ENCODE measurements at places on chromosomes 13 and 19.

DNA sequence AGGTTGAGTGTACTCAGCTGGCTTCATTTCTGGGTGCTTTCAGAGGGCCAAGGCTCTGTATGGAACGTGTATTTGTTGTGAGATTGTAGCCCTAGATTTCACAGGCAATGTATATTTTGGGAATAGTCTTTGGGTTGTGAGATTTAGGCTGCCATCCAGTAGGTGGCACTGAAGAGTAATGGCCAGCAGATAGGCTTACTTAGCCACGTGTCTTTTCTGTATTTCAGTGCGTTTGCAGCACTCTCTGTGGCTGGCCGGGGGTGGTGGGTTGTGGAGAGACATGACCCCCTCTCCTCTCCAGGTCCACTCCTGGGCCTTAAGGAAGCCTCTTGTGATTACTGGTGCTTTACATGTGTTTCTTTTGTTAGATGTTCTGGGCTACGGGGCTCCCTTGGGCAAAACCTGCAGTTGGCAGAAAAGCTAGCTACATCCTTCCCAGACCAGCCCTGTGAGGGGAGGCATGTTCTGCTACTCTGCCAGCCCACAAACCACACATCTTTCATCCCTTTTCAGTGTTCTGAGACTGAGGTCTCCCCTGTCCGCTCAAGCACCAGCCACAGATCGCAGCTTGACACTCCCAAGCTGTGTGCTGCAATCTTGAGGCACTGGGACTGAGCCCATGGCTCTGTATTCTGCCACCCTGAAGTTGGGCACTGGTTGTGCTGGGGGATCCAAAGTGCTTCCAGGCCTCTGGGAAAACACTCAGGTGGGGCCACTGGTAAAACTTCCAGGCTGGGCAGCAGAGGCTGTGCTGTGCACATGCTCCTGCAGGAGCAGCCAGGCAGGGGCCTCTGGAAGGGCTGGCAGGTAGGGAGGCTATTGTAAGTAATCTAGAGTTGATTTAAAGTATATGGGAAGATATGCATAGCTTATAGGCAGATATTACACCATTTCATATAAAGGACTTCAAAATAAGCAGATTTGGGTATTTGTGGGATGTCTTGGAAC is 1096.8 kb upstream of the PCDH20 start:
- H3K4me1 ChIP-seq: no peaks in the 10 kb centered on the region
- peak; percentile 4 for DNase-seq
- H3K4me3 ChIP-seq: no peak overlapping the region
- no peaks in the 10 kb centered on the region for H3K27me3 ChIP-seq
- no peaks in the 10 kb centered on the region for H3K36me3 ChIP-seq

DNA sequence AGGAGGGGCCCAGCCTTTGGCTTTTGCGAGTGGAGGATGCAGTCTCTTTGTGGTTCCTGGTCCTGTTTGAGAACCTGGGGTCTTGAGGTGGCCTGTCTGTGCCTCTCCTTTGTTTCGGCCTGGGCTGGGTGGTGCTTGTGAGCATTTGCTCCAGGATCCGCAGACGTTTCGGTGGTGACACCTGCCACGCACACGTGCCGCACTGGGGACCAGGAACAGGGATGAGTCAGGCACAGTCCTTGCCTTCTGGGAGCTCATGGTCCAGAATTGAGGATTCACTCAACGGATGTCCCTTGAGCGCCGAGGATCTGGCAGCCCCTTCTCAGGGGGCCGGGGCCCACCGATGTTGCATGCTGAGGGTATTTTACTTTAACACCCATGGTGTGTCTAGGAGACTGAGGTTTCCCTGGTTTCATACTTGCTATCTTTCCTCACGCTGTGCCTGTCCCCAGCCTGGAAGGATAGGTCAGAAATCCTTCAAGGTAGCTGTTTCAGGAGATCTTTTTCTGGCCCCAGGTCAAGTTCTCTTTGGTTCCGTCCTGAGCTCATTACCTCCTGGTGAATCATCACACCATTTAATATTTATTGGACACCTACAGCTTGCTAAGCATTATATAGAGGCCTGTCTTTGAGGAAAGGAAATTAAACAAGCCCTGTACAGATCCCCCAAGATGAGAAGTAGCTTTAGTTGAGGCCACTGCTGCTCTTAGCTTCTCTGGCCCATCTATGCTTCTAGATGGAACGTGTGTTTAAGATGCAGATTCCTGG is 5.1 kb downstream of the HDGFL2 start:
- DNase-seq: no peak
- H3K27me3 ChIP-seq: no peaks in the 10 kb centered on the region
- H3K27ac ChIP-seq: no peak overlapping the region
- no peaks in the 10 kb centered on the region for H3K36me3 ChIP-seq
- H3K4me3 ChIP-seq: no peak overlapping the region

DNA sequence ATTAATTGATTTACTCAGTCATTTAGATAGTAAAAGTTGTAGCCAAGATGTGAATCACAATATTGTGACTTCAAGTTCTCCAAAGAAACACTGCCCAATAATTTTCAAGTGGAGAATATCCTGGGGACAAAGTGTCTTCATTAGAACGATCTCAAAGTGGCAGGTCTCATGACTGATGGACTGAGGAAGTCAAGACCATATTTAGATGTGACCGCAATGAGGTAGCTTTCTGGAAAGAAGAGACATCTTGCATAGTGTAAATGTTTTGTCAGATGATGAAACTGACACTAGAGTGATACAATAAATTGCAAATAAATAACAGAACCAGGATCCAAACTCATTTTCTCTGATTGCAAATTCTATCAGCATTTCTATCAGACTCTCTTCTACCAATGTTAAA is 1476.9 kb downstream of the EFNB2 start:
- H3K27ac ChIP-seq: no peak overlapping the region
- no peak overlapping the region for H3K4me3 ChIP-seq
- H3K36me3 ChIP-seq: no peaks in the 10 kb centered on the region
- no peaks in the 10 kb centered on the region for H3K4me1 ChIP-seq
- no peaks in the 10 kb centered on the region for H3K27me3 ChIP-seq
- no peak for DNase-seq

GRCh38 chr13:75860935-75861334 is 224.8 kb downstream of the LMO7 start:
- no peaks in the 10 kb centered on the region for H3K36me3 ChIP-seq
- no peaks in the 10 kb centered on the region for H3K4me1 ChIP-seq
- no peak overlapping the region for H3K27ac ChIP-seq
- no peaks in the 10 kb centered on the region for H3K27me3 ChIP-seq
- no peak overlapping the region for H3K4me3 ChIP-seq
- DNase-seq: no peak

GRCh38 chr13:88651531-88651930 is 980.4 kb downstream of the SLITRK5 start:
- H3K36me3 ChIP-seq: no peaks in the 10 kb centered on the region
- DNase-seq: no peak
- H3K27me3 ChIP-seq: no peaks in the 10 kb centered on the region
- H3K4me1 ChIP-seq: no peaks in the 10 kb centered on the region
- H3K27ac ChIP-seq: no peak overlapping the region

DNA sequence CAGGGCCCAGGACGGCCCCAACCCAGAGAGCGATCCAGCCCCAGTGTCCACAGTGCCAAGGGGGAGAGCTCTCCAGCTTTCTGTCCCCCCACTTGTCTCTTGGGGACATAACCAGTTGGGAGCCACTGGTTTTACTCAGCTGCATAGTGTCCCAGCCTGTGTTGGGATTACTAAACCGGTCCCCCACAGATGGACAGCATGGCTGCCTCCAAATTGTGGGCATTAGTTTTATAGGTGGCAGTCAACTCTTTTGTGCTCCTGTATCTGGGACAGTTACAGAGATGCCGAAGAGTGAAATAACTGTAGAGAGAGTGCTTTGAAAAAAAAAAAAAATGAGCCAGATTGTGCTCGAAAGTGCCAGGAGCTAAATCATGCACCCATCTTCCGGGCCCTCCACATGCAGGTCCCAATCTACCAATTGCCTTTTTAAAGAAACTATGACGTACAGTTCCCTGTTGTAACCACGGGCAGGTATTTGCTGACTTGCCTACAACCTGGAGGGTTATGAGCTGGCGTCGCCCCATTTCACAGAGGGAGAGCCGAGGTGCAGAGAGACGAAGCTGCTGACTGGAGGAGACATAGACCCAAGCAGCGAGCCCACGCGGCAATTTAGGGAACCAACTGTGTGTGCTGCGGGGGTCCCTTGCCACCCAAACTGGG is 2.4 kb upstream of the NFIC start:
- no peak overlapping the region for H3K27ac ChIP-seq
- H3K36me3 ChIP-seq: no peaks in the 10 kb centered on the region
- H3K27me3 ChIP-seq: no peaks in the 10 kb centered on the region
- H3K4me1 ChIP-seq: peaks cover 8% of the 10 kb centered on the region

DNA sequence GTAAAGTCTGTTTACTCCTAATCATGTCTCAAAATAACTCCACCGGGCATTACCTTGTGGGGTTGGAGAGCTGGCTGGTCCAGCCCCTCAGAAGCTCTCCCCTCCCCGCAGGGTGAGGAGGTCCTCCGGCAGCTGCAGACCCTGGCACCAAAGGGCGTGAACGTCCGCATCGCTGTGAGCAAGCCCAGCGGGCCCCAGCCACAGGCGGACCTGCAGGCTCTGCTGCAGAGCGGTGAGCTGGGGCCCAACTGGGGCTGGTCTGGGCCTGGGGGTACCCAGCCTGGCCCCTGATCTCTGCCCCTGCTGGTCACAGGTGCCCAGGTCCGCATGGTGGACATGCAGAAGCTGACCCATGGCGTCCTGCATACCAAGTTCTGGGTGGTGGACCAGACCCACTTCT is 20.2 kb downstream of the HIPK4 start:
- no peaks in the 10 kb centered on the region for H3K27me3 ChIP-seq
- H3K27ac ChIP-seq: no peak overlapping the region
- DNase-seq: no peak
- H3K4me1 ChIP-seq: no peaks in the 10 kb centered on the region
- peaks cover 79% of the 10 kb centered on the region for H3K36me3 ChIP-seq
- no peak overlapping the region for H3K4me3 ChIP-seq

- no peaks in the 10 kb centered on the region for H3K4me1 ChIP-seq
- no peaks in the 10 kb centered on the region for H3K27me3 ChIP-seq
- H3K27ac ChIP-seq: no peak overlapping the region
- H3K4me3 ChIP-seq: no peak overlapping the region
- H3K36me3 ChIP-seq: no peaks in the 10 kb centered on the region
Observed at GRCh38 chr19:32599736-32600157, 18.8 kb downstream of the PDCD5 start.

GRCh38 chr19:49065905-49066512 is 1.4 kb upstream of the NTF4 start:
- H3K36me3 ChIP-seq: no peaks in the 10 kb centered on the region
- no peak overlapping the region for H3K4me3 ChIP-seq
- no peak for DNase-seq
- H3K27ac ChIP-seq: no peak overlapping the region
- no peaks in the 10 kb centered on the region for H3K27me3 ChIP-seq
- no peaks in the 10 kb centered on the region for H3K4me1 ChIP-seq

DNA sequence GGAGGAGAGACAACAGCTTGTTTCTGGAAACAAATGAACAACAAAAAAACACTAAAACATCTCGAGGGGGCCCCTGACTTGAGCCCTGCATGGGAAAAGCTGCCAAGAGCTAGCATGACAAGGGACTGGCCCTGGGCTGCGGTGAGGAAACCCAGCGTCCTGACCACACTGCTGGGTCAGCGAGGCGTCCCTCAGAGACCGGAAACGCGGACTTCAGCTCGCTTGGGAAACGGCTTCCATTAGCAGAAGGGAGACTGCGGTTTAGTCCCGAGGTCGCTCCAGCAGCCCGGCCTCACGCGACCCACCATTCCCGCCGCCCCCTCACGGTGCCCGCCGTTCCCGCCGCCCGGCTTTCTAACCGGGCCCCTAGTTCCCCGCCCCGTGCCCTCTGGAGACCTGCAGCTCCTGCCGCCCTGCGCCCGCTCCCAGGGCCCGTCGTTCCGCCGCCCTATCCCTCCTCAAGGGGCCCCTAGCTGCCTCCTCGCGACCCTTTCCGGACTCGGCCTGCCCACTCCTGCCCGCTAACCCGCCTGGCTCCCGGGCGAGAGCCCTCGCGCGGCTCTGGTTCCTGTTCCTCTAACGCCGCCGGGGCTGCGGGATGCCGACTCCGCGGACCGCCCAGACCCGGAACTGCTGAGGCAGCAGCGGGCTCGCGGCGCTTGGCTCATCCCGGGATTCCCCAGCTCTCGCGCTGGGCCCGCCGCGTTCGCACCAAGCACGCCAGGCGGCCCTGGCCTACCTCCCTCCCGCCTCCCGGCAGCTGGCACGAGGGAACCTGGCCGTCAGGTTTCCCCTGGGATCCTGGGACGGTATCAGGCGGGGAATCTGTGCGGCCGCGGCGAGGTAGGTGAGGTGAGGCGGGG is at the start of gene CCDC122:
Gene CCDC122, minus strand, starts transcription at position 849 of the 863 bp plus-strand sequence. CDS start 10,364 bp downstream, outside the sequence.
- peak within 1 kb of the TSS; percentile 60 for H3K4me3 ChIP-seq
- H3K27ac ChIP-seq: peak within 1 kb of the TSS; percentile 72
- peak; percentile 68 for DNase-seq
- no peaks in the 10 kb centered on the region for H3K36me3 ChIP-seq
- no peaks in the 10 kb centered on the region for H3K27me3 ChIP-seq
- H3K4me1 ChIP-seq: peaks cover 9% of the 10 kb centered on the region

GRCh38 chr13:91739751-91740150 is 341.3 kb downstream of the GPC5 start:
- H3K36me3 ChIP-seq: no peaks in the 10 kb centered on the region
- no peaks in the 10 kb centered on the region for H3K27me3 ChIP-seq
- no peak overlapping the region for H3K27ac ChIP-seq
- no peak for DNase-seq

DNA sequence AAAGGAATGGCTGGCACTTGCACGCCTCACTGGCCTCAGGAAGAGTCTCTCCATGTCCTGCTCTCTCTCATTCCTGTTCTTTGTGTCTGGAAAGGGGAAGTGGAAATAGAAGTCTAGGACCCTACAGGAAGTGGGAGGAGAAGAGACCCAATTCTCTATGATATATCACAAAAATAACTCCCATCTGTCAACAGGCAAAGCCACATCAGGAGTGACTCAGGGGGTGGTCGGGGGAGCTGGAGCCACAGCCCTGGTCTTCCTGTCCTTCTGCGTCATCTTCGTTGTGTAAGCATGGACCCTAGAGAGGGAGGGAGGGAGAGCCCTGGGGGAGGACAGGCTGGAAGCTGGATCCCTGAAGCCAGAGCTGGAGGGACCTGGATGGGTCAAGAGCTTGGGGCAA is 3.0 kb downstream of the SIGLEC9 start:
- no peak for DNase-seq
- H3K4me1 ChIP-seq: peaks cover 96% of the 10 kb centered on the region
- no peak overlapping the region for H3K27ac ChIP-seq
- H3K36me3 ChIP-seq: no peaks in the 10 kb centered on the region

- H3K4me3 ChIP-seq: no peak overlapping the region
- no peak overlapping the region for H3K27ac ChIP-seq
- no peak for DNase-seq
- H3K27me3 ChIP-seq: no peaks in the 10 kb centered on the region
Observed at GRCh38 chr19:19230999-19231398, 19.2 kb downstream of the NCAN start.

GRCh38 chr19:15740785-15741184 is 3.0 kb downstream of the OR10H3 start:
- DNase-seq: no peak
- H3K27ac ChIP-seq: no peak overlapping the region
- H3K4me1 ChIP-seq: no peaks in the 10 kb centered on the region
- no peaks in the 10 kb centered on the region for H3K36me3 ChIP-seq
- peaks cover 12% of the 10 kb centered on the region for H3K27me3 ChIP-seq

Data from naive thymus-derived CD4-positive, alpha-beta T cell (primary cell).